ENCODE measurements at places on chromosomes 6 and 20.

GRCh38 chr6:163333038-163333437 is 81.5 kb upstream of the QKI start:
- DNase-seq: no peak

- no peak for DNase-seq
Observed at GRCh38 chr6:154219250-154219649, 137.4 kb downstream of the IPCEF1 start.

DNA sequence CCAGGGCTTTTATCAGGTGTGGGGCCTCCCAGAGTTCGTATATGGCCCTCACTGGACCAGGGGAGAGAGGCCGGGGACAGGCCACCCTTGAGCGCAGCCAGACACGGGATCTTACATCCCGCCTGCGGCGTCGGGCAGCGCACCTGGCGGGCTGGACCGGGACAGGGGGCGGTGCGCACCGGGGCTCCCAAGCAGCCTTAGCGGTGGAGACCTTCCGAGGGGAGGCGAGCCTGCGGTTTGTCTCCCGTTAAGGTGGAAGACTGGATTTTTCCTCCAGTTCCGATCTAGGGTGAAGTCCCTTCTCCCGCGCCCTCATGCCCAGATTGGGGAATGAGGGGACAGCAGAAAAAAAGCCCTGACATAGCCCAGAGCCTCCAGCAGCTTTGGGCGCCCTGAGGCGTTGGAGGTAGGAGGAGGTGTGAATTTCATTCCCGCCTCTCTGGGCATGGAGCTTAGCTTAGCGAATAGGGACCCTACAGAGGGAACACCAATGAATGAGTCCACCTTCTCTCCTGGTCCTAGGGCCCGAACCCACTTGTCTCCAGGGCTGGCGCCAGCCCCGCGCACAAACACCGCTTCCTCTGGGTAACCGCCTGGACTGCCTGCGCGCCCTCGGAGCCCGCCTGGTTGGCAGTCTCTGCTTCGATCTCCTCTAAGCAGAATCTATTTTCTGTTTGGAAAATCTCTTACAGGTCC is 6.7 kb upstream of the LAMP5 start:
- peak; percentile 90 for DNase-seq

DNA sequence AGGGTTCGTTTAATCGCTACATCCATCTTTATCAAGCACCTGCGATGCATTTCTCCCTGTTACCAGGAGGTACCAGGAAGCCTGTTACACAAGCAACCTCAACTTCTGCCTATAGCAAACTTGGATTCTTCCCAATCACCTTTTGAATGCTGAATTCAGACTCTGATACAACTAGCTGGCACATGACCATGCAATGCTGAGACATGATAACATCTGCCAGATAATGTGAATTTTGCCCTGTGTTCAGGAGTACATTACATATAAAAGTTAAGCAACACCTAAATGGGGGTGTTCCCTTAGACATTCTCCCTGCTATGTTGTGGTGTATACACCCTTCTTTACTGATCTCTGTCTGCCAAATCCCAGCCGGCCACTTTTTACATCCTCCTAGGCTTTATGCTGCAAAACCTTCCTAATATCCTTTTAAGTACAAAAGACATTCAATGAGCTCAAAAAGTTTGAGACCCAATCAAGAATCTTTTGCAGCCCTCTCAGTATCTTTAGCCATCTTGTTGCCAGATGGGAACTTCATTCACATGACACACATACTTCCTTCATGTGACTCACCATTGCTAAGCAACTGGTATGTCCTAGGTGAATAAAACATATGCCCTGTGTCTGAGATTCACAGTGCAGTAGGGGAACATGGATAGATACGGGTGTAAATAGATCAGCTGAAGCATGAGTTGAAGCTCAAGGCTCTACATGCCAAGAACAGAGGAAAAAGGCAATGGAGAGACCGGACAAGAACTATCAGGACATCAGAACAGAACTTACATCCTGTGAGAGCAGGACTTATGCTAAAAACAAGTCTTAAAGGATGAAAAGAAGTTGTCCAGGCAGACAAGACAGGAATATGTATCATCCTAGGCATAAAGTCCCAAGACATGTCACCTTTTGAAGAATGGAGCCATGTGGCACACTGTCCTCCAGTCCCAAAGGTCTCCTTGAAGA is 84.3 kb downstream of the ZHX3 start:
- no peak for DNase-seq

DNA sequence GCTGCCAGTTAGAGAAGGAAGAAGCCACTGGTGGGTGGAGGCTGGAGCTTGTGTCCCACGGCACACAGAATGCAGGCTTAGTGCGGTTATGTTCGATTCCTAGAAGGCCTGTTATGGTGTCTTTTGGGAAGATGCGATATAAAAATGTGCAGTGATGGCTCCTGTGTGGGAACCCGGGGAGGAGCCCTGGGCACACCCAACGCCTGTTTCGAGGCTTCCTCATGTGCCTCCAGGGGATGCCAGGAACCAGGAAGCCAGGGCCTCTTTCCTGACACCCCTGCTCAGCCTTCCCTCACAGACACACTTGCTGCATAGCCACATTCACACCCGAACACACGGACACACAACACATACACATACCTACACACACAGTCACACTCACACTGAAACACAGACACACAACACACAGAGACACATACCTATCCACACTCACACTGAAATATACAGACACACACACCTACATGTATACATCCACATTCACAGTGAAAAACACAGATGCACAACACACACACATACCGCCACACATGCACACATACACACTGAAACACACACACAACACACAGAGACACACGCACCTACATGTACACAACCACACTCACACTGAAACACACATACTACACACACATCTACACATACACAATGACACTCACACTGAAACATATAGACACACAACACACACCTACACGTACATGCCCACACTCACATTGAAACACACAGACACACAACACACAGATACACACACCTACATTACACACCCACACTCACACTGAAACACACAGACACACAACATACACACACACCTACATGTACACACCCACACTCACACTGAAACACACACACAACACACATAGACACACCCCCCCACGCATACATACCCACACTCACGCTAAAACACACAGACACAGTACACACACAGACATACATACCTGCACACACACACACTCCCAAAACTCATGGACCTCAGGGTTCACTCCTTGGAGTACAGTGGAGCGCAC is 1.2 kb upstream of the CST11 start:
- no peak for DNase-seq

- DNase-seq: no peak
Observed at GRCh38 chr20:57262301-57262700, 4.1 kb downstream of the BMP7 start.
